ENCODE measurements at places on chromosomes 7 and 10.
A peak's percentile ranks its signal among the peaks of the same experiment; 100 is the strongest.

DNA sequence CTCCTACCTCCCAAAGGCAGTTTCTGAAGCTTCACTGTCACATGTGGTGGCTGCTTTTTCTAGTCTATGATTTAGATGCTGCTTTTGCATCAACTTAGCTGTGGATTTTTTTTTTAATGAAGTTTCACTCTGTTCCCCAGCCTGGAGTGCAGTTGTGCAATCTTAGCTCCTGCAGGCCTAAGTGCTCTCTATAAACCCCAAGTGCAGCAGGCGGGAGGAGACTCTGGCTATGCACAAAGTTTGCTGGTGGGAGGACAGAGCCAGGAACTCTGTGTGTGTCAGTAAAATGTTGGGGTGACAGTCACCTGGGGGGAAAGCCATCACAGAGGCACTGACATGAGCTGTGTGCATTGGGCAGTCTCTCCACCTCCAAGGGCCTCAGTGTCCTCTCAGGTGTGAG is 138.8 kb upstream of the FAM20C start:
- no peak for DNase-seq

- DNase-seq: no peak
These were observed 99.0 kb upstream of the SAMD8 start for GRCh38 chr10:75012471-75012870.

DNA sequence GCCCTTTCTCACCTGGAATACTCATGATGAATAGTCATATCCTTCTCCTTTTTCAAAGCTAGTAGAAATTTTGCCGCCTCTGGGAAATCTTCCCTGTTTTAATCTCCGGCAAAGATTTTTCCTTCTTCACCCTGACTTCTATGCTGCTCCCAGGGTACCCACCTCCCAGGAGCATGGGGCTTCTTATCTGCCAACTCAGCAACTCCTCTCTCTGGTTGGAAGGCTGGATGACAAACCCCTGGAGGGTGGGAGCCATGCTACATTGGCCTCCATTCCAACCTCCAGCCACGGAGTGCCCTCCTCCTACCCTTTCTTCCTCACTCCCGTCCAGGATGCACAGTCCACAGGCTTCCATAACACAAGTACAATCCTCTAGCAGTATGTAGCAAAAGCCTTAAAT is 19.9 kb downstream of the NEUROG3 start:
- no peak for DNase-seq

DNA sequence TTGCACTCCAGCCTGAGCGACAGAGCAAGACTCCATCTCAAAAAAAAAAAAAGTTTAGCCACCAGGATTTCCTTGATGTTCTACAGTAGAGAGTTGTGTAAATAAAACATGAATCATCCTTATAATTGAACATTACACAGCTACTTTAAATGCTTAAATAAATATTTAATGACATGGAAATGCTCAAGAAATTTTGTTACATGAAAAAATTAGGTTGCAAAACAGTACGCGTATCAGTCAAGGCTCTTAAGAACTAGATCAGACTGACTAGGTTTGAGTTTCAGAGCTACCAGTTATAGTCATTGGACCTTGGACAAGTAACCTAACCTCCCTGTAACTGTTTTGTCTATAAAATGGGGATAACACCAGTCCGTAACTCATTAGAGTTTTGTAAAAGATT is 38.7 kb upstream of the GSAP start:
- DNase-seq: no peak

DNA sequence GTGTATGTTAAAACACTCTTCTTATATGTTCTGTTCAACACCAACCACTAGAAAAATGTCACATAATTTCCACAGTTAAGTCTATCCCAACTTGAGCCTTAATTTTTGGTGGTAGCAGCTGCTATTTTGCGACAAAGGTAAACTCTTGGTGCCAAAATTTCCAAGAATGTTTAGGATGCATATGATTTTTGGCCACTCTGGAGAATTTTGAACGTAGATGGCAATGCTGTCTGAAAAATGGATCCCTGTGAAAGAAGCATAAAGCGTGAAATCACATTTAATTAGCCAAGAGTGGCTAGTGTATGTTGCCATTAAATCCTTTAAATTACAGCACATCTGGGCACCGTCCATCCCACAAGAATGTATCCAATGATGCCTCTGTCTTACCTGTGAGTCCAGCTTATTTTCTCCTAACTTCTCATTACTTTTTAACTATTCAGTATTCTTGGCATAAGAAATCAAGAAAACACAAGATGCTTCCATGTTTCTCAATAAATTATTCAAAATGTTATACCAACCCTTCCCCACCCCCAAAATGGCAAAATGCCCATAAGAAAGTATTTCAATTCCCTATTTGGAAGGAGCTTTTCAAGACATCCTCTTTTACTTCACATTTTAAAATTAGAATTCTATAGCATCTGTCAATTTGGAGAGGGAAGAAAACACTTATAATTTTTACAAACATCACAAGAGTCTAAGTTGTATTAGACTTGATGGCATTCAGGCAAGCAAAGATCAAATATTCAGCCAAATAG is 12.4 kb downstream of the PTPRZ1 start:
- no peak for DNase-seq

- DNase-seq: no peak
These were observed 199.3 kb downstream of the FRMD4A start for GRCh38 chr10:14131261-14131960.

- DNase-seq: no peak
These were observed 266.0 kb downstream of the C7orf25 start for GRCh38 chr7:42645906-42646305.

- DNase-seq: no peak
These were observed 23.0 kb downstream of the GSDME start for GRCh38 chr7:24734306-24734705.

GRCh38 chr7:135599471-135599870 is 41.8 kb downstream of the NUP205 start:
- no peak for DNase-seq

- DNase-seq: peak; percentile 86
These were observed 117.4 kb upstream of the PFKP start for GRCh38 chr10:2949948-2950354.

DNA sequence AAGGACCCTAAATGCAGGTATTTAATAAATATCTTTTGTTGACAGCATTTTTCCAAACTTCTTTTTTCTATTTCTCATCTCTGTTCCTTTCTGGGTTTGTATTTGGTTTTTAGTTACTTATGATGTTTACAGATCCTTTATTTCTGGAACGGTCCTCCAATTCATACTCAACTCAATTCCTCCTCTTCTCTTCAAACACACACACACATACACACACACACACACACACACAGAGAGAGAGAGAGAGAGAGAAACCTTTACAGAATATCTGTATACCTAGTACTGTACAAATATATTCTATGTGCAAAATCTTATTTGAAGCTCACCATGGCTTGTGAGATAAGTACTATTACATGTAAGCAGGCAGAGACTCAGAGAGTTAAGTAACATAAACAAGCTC is 21.6 kb upstream of the GOT1 start:
- DNase-seq: no peak

GRCh38 chr10:53749439-53749838 is 976.9 kb upstream of the MBL2 start:
- no peak for DNase-seq

GRCh38 chr10:130989670-130990232 is 321.8 kb downstream of the TCERG1L start:
- DNase-seq: no peak

GRCh38 chr7:128000854-128001265 is 30.4 kb downstream of the LRRC4 start:
- no peak for DNase-seq

- no peak for DNase-seq
These were observed 170.1 kb upstream of the INHBA start for GRCh38 chr7:41872966-41873365.

- no peak for DNase-seq
These were observed 347.9 kb downstream of the TNS3 start for GRCh38 chr7:47233996-47234395.
